ENCODE measurements at places on chromosomes 6 and 20.

DNA sequence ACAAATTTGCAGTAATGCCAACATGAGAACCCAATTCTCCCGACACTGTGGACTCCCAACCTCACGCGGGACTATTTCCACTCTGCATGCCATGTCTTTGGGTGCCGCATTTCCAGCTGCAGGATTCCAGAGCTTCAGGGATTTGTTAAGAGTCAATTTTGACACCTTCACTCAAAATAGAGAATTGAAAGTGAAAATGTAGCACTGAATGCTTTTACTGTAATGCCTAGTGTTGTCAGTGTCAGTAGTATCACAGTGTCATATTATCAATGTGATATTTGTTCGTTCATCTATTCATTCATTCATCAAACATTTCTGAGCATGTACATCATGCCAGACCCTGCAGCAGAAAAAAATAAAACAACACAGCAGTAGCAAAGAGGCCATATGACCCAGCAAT, 13.4 kb upstream of the FAM50B start:
- DNase-seq = no peak

DNA sequence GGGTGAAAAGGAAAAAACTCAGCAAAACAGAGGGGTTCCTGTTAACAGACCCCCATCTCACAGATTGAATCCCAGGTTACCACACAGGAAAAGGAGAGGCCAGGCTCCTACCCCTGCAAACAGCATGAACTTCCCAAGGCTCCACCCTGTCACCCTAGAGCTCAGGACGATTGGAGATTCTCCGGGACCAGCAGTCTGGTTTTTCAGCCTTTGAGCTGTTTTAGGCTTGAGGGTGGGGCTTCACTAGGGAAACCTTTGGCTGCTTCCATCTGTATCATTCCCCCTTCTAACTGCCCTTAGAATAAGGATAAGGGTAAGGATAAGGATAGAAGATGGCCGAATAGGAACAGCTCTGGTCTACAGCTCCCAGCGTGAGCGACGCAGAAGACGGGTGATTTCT, 16.0 kb downstream of the C6orf58 start:
- peak; percentile 11 for DNase-seq

- DNase-seq = no peak
Measured at GRCh38 chr6:14365393-14365792, 247.8 kb downstream of the CD83 start.

DNA sequence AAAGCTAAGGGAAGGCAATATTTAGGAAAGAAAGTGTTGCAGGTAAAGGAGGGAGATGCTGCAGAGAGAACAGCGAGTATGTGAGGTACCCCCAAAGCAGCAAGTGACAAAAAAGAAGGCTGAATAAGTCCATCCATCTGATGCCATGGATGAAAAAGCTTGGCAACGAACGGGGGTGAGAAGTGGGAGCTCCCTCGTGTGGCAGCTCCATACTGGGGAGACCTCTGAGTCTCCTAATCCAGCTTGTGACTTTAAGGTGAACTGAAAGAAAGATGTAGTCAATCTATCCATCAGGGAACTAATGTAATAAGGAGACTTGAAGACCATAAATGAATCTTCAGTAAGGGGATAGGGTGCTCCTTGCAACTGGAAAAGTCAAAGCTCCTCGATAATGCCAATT, 156.6 kb downstream of the OTOR start:
- DNase-seq = no peak

GRCh38 chr6:3516092-3516491, 59.2 kb upstream of the SLC22A23 start:
- DNase-seq = no peak

DNA sequence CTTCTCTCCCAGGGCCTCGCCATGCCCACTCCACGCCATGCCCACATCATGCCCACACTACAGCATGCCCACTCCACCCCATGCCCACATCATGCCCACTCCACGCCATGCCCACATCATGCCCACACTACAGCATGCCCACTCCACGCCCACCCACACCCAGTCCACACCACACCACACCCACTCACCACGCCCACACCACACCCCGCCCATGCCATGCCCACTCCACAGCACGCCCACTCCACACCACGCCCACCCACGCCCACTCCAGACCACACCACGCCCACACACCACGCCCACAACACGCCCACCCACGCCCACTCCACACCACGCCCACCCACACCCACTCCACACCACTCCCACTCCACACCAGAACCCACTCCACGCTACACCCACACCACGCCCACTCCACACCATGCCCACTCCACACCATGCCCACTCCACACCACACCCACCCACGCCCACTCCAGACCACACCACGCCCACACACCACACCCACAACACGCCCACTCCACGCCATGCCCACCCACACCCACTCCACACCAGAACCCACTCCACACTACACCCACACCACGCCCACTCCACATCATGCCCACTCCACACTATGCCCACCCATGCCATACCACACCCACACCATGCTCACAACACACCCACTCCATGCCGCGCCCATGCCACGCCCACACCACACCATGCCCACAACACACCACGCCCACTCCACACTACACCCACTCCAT, 88.6 kb downstream of the ERMARD start:
- no peak for DNase-seq

DNA sequence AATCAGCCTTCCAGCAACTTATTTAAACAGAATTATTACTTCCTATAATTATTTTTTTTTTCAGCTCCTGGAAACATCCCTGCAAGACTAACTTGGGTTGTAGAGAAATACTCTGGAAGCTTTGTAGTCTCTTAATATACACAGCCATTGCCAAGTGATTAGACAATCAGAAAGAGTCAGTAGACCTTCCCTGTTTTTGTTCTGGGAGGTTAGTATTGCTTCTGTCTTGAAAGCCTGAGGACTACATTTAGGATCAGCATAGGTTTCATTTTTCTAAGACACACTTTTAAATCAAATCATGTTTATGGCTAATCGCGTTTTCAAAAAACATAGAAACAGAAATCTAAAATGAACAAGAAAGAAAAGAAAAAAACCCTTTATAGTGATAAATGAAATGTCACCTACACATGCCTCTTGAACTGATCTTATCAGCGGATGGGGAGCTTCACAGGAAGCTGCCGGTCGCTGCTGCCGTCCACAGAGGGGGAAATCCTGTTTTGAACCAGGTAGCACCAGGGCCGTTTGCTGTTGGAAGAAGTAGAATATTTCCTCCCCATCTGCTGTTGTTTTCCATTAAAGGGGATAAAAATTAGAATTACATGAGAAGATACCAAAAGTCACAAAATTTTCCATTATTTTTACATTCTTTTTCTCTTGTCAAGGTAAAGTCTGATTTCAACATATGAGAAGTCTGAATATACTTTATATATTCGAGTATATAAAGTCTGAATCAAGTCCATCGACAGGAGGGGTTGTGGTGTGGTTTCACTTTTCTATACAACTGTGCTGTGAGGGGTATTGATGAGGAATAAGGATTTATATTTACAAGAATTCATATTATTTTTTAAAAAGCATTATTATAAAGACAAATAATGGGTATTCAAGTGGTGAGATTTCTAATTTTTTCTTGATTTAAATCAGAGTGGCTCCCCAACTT, 94.6 kb downstream of the ARMC2 start:
- DNase-seq = no peak

GRCh38 chr6:102485480-102485879, 1092.0 kb downstream of the GRIK2 start:
- DNase-seq = no peak

DNA sequence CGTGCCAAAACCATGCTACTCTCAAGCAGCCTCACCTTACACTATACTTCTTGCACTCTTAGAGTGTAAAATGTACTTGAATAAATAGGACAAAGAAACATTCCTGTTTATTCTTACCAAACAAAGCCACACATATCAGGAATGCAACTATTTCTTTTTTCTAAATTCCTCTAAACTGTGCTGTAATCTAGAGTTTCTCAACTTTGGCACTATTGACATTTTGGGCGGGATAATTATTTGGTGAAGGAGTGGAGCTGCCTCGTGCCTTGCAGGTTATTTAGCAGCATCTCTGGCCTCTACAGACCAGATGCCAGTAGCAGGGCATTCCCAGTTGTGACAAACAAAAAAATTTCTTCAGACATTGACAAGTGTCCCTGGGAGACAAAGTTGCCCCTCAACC, 86.9 kb downstream of the PHACTR1 start:
- DNase-seq = no peak

DNA sequence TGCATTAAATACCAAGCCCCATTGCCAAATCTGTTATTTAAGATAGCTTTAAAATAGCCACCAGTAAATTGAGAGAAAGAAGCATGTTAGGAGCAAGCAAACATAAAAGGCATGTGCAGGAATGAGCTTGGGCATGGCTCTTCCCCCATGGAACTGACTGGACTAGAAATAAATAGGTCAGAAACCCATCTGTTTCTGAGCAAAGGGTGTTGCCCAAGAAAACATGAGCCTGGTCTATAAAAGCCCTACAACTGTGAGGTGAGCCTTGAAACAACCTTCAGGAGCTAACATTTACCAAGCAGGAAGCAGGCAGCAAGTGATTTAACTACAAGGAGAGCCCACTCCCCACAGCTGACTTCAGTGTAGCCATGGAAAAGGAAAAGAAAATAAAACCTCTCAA, 126.3 kb downstream of the C6orf118 start:
- DNase-seq = no peak

- DNase-seq = no peak
Measured at GRCh38 chr20:21394551-21394950, 2.8 kb downstream of the NKX2-4 start.
